Kidney (tissue), 22 donors: ENCODE measurements at places on chromosomes 1 and 21. TPM values are rescaled to one million over a fixed set of nuclear protein-coding genes. Genes with fewer than 3 reads are reported as not detected.

- H3K36me3 ChIP-seq, result no peaks in the 10 kb centered on the region
- H3K4me3 ChIP-seq, result no peak overlapping the region
- H3K27ac ChIP-seq, result no peak overlapping the region
- no peaks in the 10 kb centered on the region for H3K4me1 ChIP-seq
- no peak for DNase-seq
These were observed 8.0 kb upstream of the THEMIS2 start for GRCh38 chr1:27864264-27864895.

The CD5L gene
- total RNA-seq, result 0.19 TPM

- H3K4me3 ChIP-seq, result no peak overlapping the region
- DNase-seq, result no peak
- peak overlapping the region; percentile 90 for H3K27ac ChIP-seq
- peaks cover 2% of the 10 kb centered on the region for H3K27me3 ChIP-seq
- H3K36me3 ChIP-seq, result peaks cover 11% of the 10 kb centered on the region
These were observed 3.5 kb downstream of the ERRFI1 start for GRCh38 chr1:8022395-8023286.

The LCE2B gene
- total RNA-seq, result not detected

- H3K27ac ChIP-seq, result no peak overlapping the region
- H3K27me3 ChIP-seq, result no peaks in the 10 kb centered on the region
- H3K4me3 ChIP-seq, result no peak overlapping the region
These were observed 82.7 kb downstream of the HLCS start for GRCh38 chr21:36883532-36884486.

- DNase-seq, result no peak
- H3K4me1 ChIP-seq, result no peaks in the 10 kb centered on the region
- no peak overlapping the region for H3K27ac ChIP-seq
- no peak overlapping the region for H3K4me3 ChIP-seq
- no peaks in the 10 kb centered on the region for H3K36me3 ChIP-seq
- no peaks in the 10 kb centered on the region for H3K27me3 ChIP-seq
These were observed 28.2 kb downstream of the PKP1 start for GRCh38 chr1:201311356-201312011.

DNA sequence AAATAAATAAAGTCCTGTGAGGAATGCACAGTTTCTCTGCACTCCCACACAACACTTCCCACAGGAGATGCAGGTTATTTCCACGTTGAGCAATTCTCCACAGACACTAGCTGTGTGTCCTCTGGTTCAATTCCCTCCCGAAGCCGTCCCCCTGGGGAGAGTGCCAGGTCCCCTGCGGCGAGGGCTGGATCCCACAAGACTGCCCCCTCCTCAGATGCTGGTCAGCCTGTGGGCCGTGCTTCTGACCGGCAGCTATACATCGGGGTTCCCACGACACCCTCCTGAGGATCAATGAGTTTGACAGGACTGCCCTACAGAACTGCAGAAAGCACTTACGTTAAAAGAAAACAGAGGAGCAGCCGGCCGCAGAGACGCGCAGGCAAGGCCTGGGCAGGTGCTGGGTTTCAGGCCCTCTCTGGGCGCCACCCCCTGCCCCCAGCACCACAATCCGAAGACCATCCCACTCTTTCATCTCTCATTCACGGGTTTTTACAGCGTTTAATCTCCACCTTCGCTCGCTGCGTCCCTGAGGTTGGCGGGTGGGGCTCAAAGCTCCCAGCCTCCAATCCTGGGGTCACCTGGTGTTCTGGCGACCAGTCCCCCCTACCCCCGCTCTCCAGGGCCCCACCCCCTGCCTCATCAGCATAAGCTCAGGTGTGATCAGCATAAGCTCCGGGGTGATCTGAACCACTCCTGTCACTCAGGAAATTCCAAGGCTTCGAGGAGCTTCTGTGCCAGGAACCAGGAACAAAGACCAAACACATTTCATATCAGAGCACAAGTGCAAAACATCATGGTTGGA, 9.3 kb downstream of the SLC35E2B start:
- H3K36me3 ChIP-seq, result no peaks in the 10 kb centered on the region
- H3K27ac ChIP-seq, result no peak overlapping the region
- H3K4me1 ChIP-seq, result peaks cover 12% of the 10 kb centered on the region
- peak; percentile 33 for DNase-seq
- H3K27me3 ChIP-seq, result no peaks in the 10 kb centered on the region

DNA sequence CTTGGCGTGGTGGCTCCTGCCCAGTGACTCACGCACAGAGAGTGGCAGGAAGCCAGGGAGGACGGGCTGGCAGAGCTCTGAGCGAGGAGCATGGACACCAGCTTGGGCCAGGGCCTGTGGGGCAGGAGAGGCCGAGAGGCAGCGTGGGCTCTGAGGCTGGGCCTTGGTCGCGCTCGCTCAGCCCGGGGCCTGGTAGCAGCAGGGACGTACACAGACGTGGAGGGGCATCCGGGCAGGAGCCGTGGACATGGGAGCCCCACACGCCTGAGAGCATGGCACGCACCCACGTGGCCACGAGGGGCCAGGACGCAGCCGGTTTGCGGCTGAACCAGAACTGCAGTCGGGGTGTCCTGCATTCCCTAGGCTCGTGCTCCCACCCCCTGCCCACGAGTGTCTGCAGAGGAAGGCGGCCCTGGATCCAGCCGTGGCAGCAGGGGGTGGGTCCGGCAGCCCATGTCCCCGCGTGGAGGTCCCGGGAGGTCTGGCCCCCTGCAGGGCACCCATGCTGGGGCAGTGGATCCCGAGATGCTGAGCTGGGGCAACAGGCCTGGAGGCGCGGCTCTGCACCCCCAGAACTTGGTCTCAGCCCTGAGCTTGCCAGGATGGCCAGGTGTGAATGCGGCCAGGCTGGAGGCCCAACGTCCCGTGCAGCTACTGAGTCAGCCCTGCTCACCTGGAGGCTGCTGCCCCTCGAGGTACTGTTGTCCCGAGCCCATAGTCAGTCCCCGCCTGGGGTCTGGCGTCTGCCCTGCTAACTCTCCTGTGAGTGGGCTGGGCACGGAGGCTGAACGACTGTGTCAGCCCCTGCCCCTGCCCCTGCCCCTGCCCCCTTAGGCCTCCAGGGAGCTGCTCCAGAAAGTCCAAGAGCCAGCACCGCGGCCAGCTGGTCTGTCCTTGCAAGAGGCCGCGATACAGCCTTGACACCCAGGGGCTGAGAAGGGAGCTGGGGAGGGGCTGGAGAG, 61.6 kb downstream of the SLX9 start:
- DNase-seq, result peak; percentile 85
- peak overlapping the region; percentile 4 for H3K27ac ChIP-seq
- no peak overlapping the region for H3K4me3 ChIP-seq
- no peaks in the 10 kb centered on the region for H3K27me3 ChIP-seq
- H3K36me3 ChIP-seq, result no peaks in the 10 kb centered on the region

DNA sequence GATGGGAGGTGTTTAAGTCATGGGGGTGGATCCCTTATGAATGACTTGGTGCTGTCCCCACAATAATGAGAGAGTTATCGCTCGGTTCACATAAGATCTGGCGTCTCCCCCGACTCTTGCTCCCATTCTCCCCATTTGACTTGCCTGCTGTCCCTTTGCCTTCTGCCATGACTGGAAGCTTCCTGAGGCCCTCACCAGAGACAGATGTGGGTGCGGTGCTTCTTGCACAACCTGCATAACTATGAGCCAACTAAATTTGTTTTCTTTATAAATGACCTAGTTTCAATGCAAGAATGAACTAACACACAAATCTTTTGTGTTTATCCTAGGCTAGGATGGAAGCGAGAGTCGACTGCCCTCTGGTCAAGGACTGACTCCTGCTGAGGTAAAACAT, 31.2 kb upstream of the CDC14A start:
- no peaks in the 10 kb centered on the region for H3K27me3 ChIP-seq
- no peak for DNase-seq
- no peak overlapping the region for H3K27ac ChIP-seq
- no peak overlapping the region for H3K4me3 ChIP-seq
- H3K36me3 ChIP-seq, result no peaks in the 10 kb centered on the region
- H3K4me1 ChIP-seq, result no peaks in the 10 kb centered on the region

DNA sequence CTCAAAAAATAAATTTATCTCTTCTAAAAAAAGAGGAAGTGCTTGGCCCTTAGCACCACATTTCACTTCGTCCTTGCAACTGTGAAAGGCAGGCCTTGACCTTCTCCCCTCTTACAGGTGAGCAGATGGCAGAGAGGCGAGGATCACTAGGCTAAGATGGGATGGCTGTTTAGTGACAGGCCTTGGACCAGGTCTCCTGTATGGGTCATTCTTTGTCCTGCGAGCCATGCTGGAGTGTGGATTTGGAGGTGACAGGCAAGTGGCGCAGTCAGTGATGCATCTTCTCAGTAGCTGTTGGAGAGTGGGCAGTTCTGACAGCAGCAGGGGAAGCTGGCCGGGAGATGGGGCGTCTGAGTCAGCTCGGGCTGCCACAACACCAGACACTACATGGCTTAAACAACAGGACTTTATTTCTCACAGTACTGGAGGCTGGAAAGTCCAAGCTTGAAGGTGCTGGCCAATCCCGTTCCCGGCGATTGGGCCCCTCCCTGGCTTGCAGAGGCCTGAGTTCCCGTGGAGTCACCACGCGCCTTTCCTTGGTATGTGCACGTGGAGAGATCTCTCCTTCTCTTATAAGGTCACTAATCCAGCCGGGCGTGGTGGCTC, 16.5 kb downstream of the SLC27A3 start:
- H3K27me3 ChIP-seq, result no peaks in the 10 kb centered on the region
- no peak for DNase-seq
- no peak overlapping the region for H3K4me3 ChIP-seq
- H3K4me1 ChIP-seq, result peaks cover 9% of the 10 kb centered on the region

DNA sequence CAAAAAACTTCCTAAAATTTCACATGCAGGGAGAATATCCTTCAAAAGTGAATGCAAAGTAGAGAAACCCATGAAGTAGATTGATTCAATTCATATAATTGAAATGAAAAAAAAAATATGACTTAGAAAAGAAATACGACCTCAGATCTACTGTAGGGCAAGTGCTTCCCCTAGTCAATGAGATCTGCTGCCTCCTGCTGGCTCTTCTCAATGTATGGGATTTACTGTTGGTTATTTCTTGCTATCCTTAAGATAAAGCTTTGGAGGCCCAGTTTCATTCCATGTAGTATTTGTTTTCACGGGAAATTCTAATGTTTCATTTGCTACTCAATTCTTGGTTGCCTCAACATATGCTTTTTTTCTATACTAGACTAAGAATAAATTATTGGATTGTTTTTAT, 46.2 kb downstream of the ZNF648 start:
- DNase-seq, result no peak
- no peaks in the 10 kb centered on the region for H3K4me1 ChIP-seq
- H3K27ac ChIP-seq, result no peak overlapping the region
- no peak overlapping the region for H3K4me3 ChIP-seq

The SPRR2A gene
- 0.60 TPM for total RNA-seq

The VCAM1 gene
- total RNA-seq, result 539 TPM

The ACTA1 gene
- total RNA-seq, result not detected

- no peak overlapping the region for H3K4me3 ChIP-seq
- no peaks in the 10 kb centered on the region for H3K36me3 ChIP-seq
- H3K27me3 ChIP-seq, result no peaks in the 10 kb centered on the region
- peak; percentile 74 for DNase-seq
These were observed 9.5 kb upstream of the TBCE start for GRCh38 chr1:235357485-235358373.

GRCh38 chr1:63014267-63014666, 230.3 kb downstream of the ATG4C start:
- H3K4me3 ChIP-seq, result no peak overlapping the region
- no peak for DNase-seq
- H3K27ac ChIP-seq, result no peak overlapping the region

DNA sequence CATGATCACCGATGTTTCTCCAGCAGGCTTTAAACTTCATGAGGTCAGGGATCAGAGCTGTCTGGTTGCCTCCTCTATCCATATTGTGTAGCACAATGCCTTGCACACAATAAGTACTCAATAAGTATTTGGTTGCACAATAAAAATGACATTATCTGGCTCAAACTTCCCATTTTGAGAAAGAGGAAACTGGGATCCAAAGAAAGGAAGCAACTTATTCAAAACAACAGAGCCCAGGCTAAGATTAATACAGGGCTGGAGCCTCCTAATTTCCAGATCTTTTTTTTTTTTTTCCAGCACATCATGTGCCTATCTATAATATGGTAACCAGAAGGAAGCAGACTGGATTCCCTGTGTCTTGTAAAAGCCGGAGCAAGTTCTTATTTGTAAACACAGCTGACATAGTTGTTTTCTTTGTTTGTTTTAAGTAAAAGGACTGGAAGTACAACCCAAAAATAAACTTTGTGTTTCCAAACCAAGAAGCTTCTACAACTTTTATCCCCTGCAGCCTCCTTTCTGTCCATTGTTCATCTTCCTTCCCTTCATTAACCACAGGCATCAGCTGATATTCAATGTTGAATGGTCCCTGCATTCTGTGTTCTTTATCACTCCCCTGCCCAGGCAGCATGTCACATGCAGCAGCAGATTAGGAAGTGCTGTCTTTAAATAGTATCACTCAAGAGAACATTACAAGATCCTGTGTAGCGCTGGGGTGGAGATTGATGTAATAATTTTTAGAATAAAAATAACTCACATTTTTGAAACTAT, 71.2 kb upstream of the HOOK1 start:
- no peaks in the 10 kb centered on the region for H3K27me3 ChIP-seq
- no peak overlapping the region for H3K4me3 ChIP-seq
- peak overlapping the region; percentile 26 for H3K27ac ChIP-seq
- H3K36me3 ChIP-seq, result no peaks in the 10 kb centered on the region

The ASTN1 gene
- total RNA-seq, result 0.25 TPM

The COL16A1 gene
- 29.0 TPM for total RNA-seq

DNA sequence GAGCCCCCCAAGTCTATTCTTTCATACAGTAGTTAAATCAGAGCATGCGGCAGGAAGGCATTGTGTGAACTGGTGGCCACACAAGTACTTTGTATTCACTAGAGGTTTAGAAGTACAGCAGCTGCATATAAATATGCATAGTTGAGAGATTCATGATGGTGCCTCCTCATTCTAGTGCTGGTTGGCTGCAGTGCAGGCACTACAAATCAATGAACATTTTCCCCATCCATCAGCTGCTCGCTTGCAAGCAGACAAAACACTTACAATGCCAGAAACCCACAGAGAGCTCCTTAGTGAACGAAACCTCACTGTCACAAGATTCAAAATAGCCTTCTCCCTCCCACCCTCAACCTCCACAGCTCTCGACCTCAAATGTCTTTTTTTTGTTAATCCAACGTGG, 726.2 kb downstream of the USP25 start:
- no peaks in the 10 kb centered on the region for H3K4me1 ChIP-seq
- no peaks in the 10 kb centered on the region for H3K27me3 ChIP-seq
- H3K36me3 ChIP-seq, result no peaks in the 10 kb centered on the region
- no peak overlapping the region for H3K27ac ChIP-seq
- DNase-seq, result peak; percentile 66
